ENCODE measurements at places on chromosomes 4 and X. TPM values are rescaled to one million over a fixed set of nuclear protein-coding genes. Genes with fewer than 3 reads are reported as not detected.

DNA sequence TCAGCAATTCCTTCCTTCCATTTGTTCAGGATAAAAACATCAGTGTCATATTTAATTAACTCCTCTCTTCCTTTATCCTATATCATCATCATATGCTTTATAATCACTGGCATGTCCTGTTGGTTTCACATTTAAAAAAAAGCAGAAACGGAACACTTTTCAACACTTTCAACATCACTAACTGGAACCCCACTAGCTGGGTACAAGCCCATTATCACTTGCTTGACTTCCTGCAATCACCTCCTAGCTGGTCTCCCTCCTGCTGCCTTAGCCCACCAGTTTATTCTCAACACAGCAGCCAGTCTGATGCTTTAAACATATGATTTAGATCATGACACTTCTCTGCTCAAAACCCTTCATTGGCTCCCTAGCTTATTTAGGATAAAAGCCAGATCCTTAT, 116.4 kb upstream of the LSM6 start:
- no peaks in the 10 kb centered on the region for H3K36me3 ChIP-seq
- H3K27ac ChIP-seq: no peak overlapping the region
- no peak overlapping the region for H3K4me3 ChIP-seq

GRCh38 chr4:5821665-5822358, 71.1 kb downstream of the CRMP1 start:
- H3K27ac ChIP-seq: no peak overlapping the region
- H3K4me3 ChIP-seq: no peak overlapping the region
- H3K4me1 ChIP-seq: peaks cover 4% of the 10 kb centered on the region
- no peaks in the 10 kb centered on the region for H3K27me3 ChIP-seq

- no peak overlapping the region for H3K27ac ChIP-seq
- no peaks in the 10 kb centered on the region for H3K4me1 ChIP-seq
- H3K4me3 ChIP-seq: no peak overlapping the region
- DNase-seq: no peak
- no peaks in the 10 kb centered on the region for H3K36me3 ChIP-seq
Observed at GRCh38 chr4:21678711-21679110, 269.9 kb downstream of the KCNIP4 start.

DNA sequence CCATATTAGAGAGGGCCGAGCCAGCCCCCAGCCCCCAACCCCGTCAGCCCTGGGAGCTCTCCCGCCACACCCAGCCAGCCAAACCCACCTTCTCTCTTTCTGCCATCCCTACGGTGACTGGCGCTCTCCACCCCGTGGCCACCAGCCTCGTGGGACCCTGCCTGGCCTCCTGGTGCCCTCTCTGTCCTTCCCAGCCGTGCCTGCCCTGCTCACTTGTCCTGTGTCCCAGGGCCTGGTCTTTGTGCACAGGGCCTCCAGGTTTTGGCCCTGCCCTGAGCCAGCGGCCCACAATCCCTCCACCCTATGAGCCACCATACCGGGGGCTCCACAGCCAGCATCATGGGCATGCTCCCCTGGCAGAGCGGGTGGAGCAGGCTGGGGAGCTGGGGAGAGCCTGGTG, 77.4 kb downstream of the ABLIM2 start:
- H3K27me3 ChIP-seq: no peaks in the 10 kb centered on the region
- no peak for DNase-seq
- H3K4me1 ChIP-seq: peaks cover 42% of the 10 kb centered on the region
- no peak overlapping the region for H3K27ac ChIP-seq
- H3K4me3 ChIP-seq: no peak overlapping the region
- no peaks in the 10 kb centered on the region for H3K36me3 ChIP-seq

GRCh38 chr4:141065872-141066271, 67.4 kb downstream of the RNF150 start:
- H3K4me1 ChIP-seq: peaks cover 14% of the 10 kb centered on the region
- no peak for DNase-seq
- no peaks in the 10 kb centered on the region for H3K27me3 ChIP-seq
- H3K27ac ChIP-seq: no peak overlapping the region
- H3K36me3 ChIP-seq: no peaks in the 10 kb centered on the region
- H3K4me3 ChIP-seq: no peak overlapping the region

GRCh38 chrX:79408623-79409322, 41.6 kb upstream of the ITM2A start:
- H3K36me3 ChIP-seq: no peaks in the 10 kb centered on the region
- no peak for DNase-seq
- H3K27me3 ChIP-seq: no peaks in the 10 kb centered on the region
- no peak overlapping the region for H3K4me3 ChIP-seq
- no peaks in the 10 kb centered on the region for H3K4me1 ChIP-seq
- H3K27ac ChIP-seq: no peak overlapping the region

GRCh38 chr4:159564615-159565014, 461.7 kb downstream of the RAPGEF2 start:
- no peak overlapping the region for H3K27ac ChIP-seq
- no peaks in the 10 kb centered on the region for H3K27me3 ChIP-seq
- no peaks in the 10 kb centered on the region for H3K4me1 ChIP-seq
- DNase-seq: no peak
- no peak overlapping the region for H3K4me3 ChIP-seq

DNA sequence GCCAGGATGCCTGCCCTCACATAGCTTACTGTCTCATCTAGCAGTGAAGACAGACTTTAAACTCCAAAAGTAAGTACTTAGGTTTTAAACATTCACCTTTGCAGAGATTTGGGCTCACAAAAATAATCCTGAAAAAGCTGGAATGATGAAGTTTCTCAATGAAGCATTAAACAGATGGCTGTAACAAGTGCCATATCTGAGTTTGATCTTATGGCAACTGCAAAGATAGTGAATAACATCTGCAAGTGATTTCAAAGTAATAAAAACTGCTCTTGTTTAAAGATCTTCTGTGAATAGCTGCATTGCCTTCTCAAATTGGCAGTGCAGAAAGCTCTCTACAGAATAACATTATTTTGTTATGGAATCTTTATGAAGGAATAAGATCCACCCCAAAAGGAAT, 271.2 kb upstream of the SMIM31 start:
- H3K36me3 ChIP-seq: no peaks in the 10 kb centered on the region
- no peak overlapping the region for H3K4me3 ChIP-seq
- DNase-seq: no peak
- H3K27ac ChIP-seq: no peak overlapping the region
- H3K27me3 ChIP-seq: no peaks in the 10 kb centered on the region
- no peaks in the 10 kb centered on the region for H3K4me1 ChIP-seq

- no peak overlapping the region for H3K27ac ChIP-seq
- no peak for DNase-seq
- H3K4me1 ChIP-seq: no peaks in the 10 kb centered on the region
- H3K4me3 ChIP-seq: no peak overlapping the region
Observed at GRCh38 chrX:20968996-20969395, 405.2 kb upstream of the CNKSR2 start.

- H3K4me3 ChIP-seq: no peak overlapping the region
- peaks cover 29% of the 10 kb centered on the region for H3K36me3 ChIP-seq
- no peak overlapping the region for H3K27ac ChIP-seq
- H3K4me1 ChIP-seq: peaks cover 6% of the 10 kb centered on the region
Observed at GRCh38 chr4:145557720-145558119, 61.5 kb upstream of the MMAA start.

GRCh38 chr4:88097301-88097700, 61.1 kb downstream of the ABCG2 start:
- H3K27me3 ChIP-seq: no peaks in the 10 kb centered on the region
- H3K27ac ChIP-seq: no peak overlapping the region
- H3K4me1 ChIP-seq: no peaks in the 10 kb centered on the region
- no peak overlapping the region for H3K4me3 ChIP-seq

- H3K4me1 ChIP-seq: no peaks in the 10 kb centered on the region
- DNase-seq: no peak
- no peaks in the 10 kb centered on the region for H3K36me3 ChIP-seq
- no peaks in the 10 kb centered on the region for H3K27me3 ChIP-seq
- no peak overlapping the region for H3K27ac ChIP-seq
- no peak overlapping the region for H3K4me3 ChIP-seq
Observed at GRCh38 chrX:136417806-136418205, 69.9 kb upstream of the BRS3 start.

- DNase-seq: peak; percentile 63
- no peaks in the 10 kb centered on the region for H3K27me3 ChIP-seq
- peaks cover 23% of the 10 kb centered on the region for H3K4me1 ChIP-seq
Observed at GRCh38 chr4:100093091-100093866, 97.0 kb downstream of the DDIT4L start.

GRCh38 chrX:65745992-65746391, 78.5 kb downstream of the MSN start:
- H3K27me3 ChIP-seq: no peaks in the 10 kb centered on the region
- H3K4me3 ChIP-seq: no peak overlapping the region
- peaks cover 13% of the 10 kb centered on the region for H3K36me3 ChIP-seq
- peaks cover 6% of the 10 kb centered on the region for H3K4me1 ChIP-seq
- H3K27ac ChIP-seq: no peak overlapping the region

GRCh38 chr4:161444626-161445025, 719.2 kb downstream of the FSTL5 start:
- no peaks in the 10 kb centered on the region for H3K27me3 ChIP-seq
- H3K27ac ChIP-seq: no peak overlapping the region
- no peak overlapping the region for H3K4me3 ChIP-seq
- DNase-seq: no peak
- H3K36me3 ChIP-seq: no peaks in the 10 kb centered on the region

GRCh38 chrX:12060489-12061260, 77.6 kb upstream of the FRMPD4 start:
- H3K4me1 ChIP-seq: no peaks in the 10 kb centered on the region
- no peaks in the 10 kb centered on the region for H3K27me3 ChIP-seq
- H3K36me3 ChIP-seq: no peaks in the 10 kb centered on the region

- DNase-seq: no peak
- no peaks in the 10 kb centered on the region for H3K36me3 ChIP-seq
- H3K4me1 ChIP-seq: peaks cover 41% of the 10 kb centered on the region
- H3K27ac ChIP-seq: peak overlapping the region; percentile 89
- H3K4me3 ChIP-seq: no peak overlapping the region
- H3K27me3 ChIP-seq: no peaks in the 10 kb centered on the region
Observed at GRCh38 chrX:65601126-65601525, 66.3 kb upstream of the MSN start.

- H3K27me3 ChIP-seq: no peaks in the 10 kb centered on the region
- no peak overlapping the region for H3K27ac ChIP-seq
- H3K4me3 ChIP-seq: no peak overlapping the region
- no peaks in the 10 kb centered on the region for H3K4me1 ChIP-seq
- DNase-seq: no peak
- H3K36me3 ChIP-seq: no peaks in the 10 kb centered on the region
Observed at GRCh38 chrX:135490979-135491514, 29.4 kb upstream of the INTS6L start.

- no peaks in the 10 kb centered on the region for H3K36me3 ChIP-seq
- H3K4me3 ChIP-seq: no peak overlapping the region
- H3K27ac ChIP-seq: no peak overlapping the region
- peaks cover 12% of the 10 kb centered on the region for H3K4me1 ChIP-seq
- no peak for DNase-seq
Observed at GRCh38 chr4:14169460-14169859, 541.9 kb upstream of the BOD1L1 start.

GRCh38 chr4:134276476-134276875, 74.9 kb upstream of the PABPC4L start:
- H3K27me3 ChIP-seq: no peaks in the 10 kb centered on the region
- DNase-seq: no peak
- no peak overlapping the region for H3K4me3 ChIP-seq
- no peaks in the 10 kb centered on the region for H3K36me3 ChIP-seq

- H3K27me3 ChIP-seq: no peaks in the 10 kb centered on the region
- no peak overlapping the region for H3K27ac ChIP-seq
- H3K4me1 ChIP-seq: no peaks in the 10 kb centered on the region
- DNase-seq: no peak
- no peak overlapping the region for H3K4me3 ChIP-seq
- H3K36me3 ChIP-seq: no peaks in the 10 kb centered on the region
Observed at GRCh38 chrX:5559386-5559785, 669.3 kb downstream of the NLGN4X start.

DNA sequence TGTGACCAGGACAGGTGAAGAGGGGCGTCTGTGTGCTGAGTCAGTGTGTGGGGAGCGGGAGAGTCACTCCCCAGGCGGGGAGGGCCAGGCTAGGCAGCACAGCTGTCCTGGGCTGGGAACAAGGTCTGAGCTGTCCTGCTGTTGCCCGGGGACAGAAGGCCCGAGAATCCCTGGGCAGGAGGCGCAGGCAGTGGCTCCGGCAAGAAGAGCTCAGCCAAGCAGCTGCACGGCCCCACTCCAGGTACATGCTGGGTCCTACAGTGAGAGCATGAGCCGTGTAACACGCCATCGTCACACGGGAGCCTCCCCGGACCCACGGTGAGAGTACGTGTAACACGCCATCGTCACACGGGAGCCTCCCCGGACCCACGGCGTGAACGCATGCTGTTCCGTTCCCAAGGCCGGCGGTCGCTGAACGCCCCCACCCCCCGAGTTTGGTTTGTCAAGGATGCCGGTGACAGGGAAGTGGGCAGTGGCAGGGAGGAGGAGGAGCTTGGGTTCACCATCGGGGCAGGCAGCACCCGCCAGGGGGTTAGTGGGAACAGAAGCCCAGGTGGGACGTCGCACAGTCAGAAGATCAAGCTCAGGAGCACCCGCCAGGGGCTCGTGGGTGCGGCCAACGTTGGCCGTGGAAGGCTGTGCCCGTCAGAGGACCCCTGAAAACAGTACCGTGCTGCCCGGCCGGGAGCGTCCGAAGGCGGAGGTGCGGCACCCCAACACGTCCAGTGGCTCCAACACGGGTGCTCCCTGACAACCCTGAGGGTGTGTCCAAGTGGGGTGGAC, 15.6 kb downstream of the PPP2R3B start:
- peak overlapping the region; percentile 96 for H3K27ac ChIP-seq
- H3K36me3 ChIP-seq: no peaks in the 10 kb centered on the region
- peaks cover 41% of the 10 kb centered on the region for H3K27me3 ChIP-seq
- no peak for DNase-seq

GRCh38 chrX:112769034-112769433, 71.6 kb downstream of the AMOT start:
- H3K4me3 ChIP-seq: no peak overlapping the region
- no peaks in the 10 kb centered on the region for H3K36me3 ChIP-seq
- H3K4me1 ChIP-seq: no peaks in the 10 kb centered on the region
- no peak for DNase-seq
- H3K27me3 ChIP-seq: no peaks in the 10 kb centered on the region

DNA sequence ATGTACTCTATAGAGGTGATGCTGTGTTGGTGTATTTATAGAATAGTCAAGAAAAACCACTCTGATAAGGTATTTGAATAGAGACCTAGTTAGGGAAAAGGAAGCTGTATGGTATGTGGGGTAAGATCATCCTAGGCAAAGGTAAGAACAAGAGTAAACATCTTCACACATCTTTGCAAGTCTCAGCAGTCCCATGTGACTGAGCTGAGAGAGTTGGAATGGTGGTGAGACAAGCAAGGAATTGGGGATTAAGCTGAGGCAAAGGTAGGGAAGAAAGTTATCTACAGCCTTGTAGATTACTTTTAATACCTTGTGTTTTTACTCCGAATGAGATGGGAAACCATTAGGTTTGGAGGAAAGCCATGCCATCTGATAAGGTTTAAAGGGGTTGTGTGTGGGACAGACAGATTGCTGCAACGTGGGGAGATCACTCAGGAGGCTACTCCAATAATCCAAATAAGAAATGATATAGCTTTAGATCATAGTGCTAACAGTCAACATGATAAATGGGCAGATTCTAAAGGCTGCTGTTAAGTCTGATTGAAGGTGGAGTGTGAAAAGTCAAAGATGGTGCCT, 31.7 kb upstream of the MANBA start:
- DNase-seq: no peak
- no peaks in the 10 kb centered on the region for H3K4me1 ChIP-seq
- peaks cover 33% of the 10 kb centered on the region for H3K36me3 ChIP-seq
- H3K4me3 ChIP-seq: no peak overlapping the region
- H3K27ac ChIP-seq: no peak overlapping the region

Gene CT55
- total RNA-seq: not detected

Gene TADA2B
- 33.7 TPM for total RNA-seq

Gene ADD1
- total RNA-seq: 212 TPM

Gene PCDH7
- total RNA-seq: 34.3 TPM

Gene UGT8
- total RNA-seq: not detected

Gene SLITRK4
- total RNA-seq: 0.30 TPM

Gene TASL
- 0.30 TPM for total RNA-seq

Gene PAGE4
- total RNA-seq: not detected

Gene PAGE5
- not detected for total RNA-seq

Gene POU3F4
- not detected for total RNA-seq

Measured in left ventricle myocardium inferior (tissue), 1 donor.